Myometrial cell (primary cell): ENCODE measurements at places on chromosomes 13 and 19. TPM values are rescaled to one million over a fixed set of nuclear protein-coding genes. Genes with fewer than 3 reads are reported as not detected.

Gene ZFR2
- total RNA-seq = not detected in 2 replicates

Gene IGFL1
- not detected in 2 replicates for total RNA-seq

Gene ETV2
- 1.4 TPM in 1 of 2 replicates, not detected in the other for total RNA-seq

Gene C19orf38
- total RNA-seq = not detected in 2 replicates

Gene KLK2
- not detected in 2 replicates for total RNA-seq

Gene MISP
- 0.86 TPM in 1 of 2 replicates, not detected in the other for total RNA-seq

Gene ZNF177
- 0.29 and 0.71 TPM in 2 replicates for total RNA-seq

Gene SIGLEC11
- total RNA-seq = not detected in 2 replicates

Gene URAD
- not detected in 2 replicates for total RNA-seq

Gene C19orf67
- total RNA-seq = not detected in 2 replicates

Gene SPTBN4
- 0.18 and 2.6 TPM in 2 replicates for total RNA-seq

Gene CASP14
- not detected in 2 replicates for total RNA-seq

Gene C1QTNF9
- total RNA-seq = not detected in 2 replicates

Gene KLF1
- total RNA-seq = not detected in 2 replicates

Gene USE1
- total RNA-seq = 13.6 and 25.4 TPM in 2 replicates
